ENCODE measurements at places on chromosomes 12 and 14.

DNA sequence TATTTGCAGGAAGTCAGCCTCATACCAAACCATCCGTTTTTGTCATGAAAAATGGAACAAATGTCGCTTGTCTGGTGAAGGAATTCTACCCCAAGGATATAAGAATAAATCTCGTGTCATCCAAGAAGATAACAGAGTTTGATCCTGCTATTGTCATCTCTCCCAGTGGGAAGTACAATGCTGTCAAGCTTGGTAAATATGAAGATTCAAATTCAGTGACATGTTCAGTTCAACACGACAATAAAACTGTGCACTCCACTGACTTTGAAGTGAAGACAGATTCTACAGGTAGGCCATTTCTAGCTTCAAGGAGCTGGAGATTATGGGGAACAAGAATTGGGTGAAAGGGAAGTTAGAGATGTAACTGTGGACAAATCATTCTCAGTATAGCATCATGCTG lies 126.1 kb downstream of the DAD1 start:
- peaks cover 13% of the 10 kb centered on the region for H3K27me3 ChIP-seq
- DNase-seq, result no peak

- no peak for DNase-seq
- H3K27ac ChIP-seq, result no peak overlapping the region
- no peaks in the 10 kb centered on the region for H3K36me3 ChIP-seq
- no peak overlapping the region for H3K4me3 ChIP-seq
- H3K27me3 ChIP-seq, result no peaks in the 10 kb centered on the region
- H3K4me1 ChIP-seq, result no peaks in the 10 kb centered on the region
Observed at GRCh38 chr12:100904270-100904669, 109.7 kb downstream of the ANO4 start.

DNA sequence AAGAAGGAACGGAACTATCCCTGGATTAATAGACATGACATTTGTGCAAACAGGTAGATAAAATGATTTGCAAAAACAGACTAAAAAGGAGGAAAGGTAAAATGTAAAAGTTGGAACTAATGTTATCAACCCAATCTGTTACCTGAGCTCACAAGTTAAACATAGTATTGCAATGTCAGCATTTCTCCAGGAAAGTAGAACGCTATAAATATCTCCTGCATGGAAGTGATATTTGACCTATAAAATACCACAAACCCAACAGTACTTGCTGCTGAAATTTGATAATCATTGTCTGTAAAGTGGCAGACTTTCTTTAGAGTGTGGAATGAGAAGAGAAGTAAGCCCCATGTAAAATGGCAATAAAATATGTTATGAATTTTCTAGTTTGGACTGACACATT lies 1435.7 kb downstream of the LRFN5 start:
- H3K36me3 ChIP-seq, result no peaks in the 10 kb centered on the region

- no peaks in the 10 kb centered on the region for H3K36me3 ChIP-seq
- H3K27ac ChIP-seq, result no peak overlapping the region
- no peak for DNase-seq
- no peaks in the 10 kb centered on the region for H3K27me3 ChIP-seq
- no peaks in the 10 kb centered on the region for H3K4me1 ChIP-seq
Observed at GRCh38 chr12:5467931-5468330, 36.0 kb downstream of the NTF3 start.

DNA sequence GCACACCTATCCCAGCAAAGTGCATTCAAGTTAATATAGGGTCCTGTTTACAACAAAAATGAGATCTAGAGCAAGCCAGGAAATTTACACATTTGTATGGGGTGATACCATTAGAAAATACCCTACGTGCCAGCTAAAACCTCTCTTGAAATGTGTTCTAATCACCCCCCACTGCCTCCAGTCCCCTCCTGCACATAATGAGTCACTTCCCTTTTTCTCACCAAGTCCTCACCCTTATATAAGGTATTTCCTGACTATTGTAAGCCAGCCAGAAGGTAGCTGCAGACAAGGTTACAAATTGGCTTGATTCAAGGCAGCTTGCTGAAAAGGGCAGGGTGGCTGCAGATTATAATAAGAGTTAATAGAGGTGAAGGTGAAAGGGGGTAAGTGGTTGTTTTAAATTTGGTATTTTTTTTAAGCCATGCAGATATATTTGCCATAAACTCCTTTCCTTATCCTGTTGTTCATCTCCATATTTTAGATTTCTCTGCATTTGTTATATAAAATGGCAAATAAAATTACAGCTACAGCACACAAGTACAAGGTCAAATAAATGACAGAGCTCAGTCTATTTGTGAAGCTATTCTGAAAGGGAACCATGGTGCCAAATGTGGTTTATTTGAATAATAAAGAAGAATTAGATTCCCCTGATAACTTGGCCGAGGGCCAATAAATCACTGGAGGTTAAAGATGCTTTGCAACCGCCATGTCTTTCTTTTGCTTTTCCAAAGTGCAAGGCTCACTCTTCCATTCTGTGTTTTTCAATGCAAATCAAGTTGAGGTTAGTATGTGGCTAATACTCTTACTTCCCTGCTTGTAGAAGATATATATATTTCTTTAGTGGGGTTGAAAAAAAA lies 385.9 kb downstream of the EGLN3 start:
- no peak overlapping the region for H3K4me3 ChIP-seq
- H3K27me3 ChIP-seq, result peaks cover 26% of the 10 kb centered on the region
- no peak for DNase-seq
- no peak overlapping the region for H3K27ac ChIP-seq
- H3K4me1 ChIP-seq, result no peaks in the 10 kb centered on the region

Measured in Calu3 (cell line).